ENCODE measurements at places on chromosomes 1 and 21. TPM values are rescaled to one million over a fixed set of nuclear protein-coding genes. Genes with fewer than 3 reads are reported as not detected.
A peak's percentile ranks its signal among the peaks of the same experiment; 100 is the strongest.

DNA sequence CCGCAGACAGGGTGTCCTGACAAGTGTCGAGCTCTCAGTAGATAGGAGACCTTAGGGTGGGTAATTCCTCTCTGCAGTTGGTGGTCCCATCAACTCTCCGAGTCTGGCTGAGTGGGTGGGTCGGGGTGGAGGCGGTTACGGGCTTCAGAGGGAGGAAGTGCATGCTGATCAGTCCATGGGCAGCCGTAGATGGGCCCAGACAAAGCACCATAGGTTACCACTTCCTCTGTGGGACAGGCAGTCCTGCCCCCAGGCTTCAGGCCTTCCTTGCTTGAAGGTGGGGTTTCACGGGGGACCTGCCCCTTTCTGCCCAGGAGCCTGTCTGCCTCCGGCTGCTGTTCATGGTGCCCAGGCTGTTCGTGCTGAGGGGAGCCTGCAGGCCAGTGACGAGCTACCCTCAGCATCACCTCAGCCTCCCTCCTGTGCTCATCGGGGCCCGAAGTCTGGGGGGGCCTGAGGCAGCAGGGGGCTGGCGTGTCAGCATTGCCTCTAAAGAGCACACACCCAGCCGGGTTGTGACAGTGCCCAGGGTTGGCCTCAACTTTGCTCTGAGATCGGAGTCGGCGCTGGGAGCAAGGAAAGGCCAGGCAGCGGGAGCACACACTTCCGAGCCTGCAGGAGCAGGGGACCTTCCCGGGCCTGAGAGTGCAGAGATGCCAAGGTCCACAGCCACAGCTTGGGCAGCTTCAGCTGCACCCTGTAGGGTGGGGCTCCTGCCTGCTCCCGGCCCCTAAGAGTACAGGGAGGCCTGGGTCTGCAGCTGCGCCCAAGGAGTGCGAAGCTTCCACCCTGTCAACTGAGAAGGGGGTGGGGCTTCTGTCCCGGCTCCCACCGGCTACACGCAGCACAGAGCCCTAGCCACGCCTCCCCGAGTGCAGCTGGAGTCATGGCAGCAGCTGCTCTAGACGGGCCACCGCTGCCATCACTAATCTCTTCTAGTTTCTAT is 225.4 kb upstream of the NRIP1 start:
- no peak for DNase-seq

PARP1 gene
- total RNA-seq, result 292 TPM

- peak; percentile 41 for DNase-seq
Measured at GRCh38 chr1:39892601-39893595, 8.8 kb downstream of the MYCL start.

DNA sequence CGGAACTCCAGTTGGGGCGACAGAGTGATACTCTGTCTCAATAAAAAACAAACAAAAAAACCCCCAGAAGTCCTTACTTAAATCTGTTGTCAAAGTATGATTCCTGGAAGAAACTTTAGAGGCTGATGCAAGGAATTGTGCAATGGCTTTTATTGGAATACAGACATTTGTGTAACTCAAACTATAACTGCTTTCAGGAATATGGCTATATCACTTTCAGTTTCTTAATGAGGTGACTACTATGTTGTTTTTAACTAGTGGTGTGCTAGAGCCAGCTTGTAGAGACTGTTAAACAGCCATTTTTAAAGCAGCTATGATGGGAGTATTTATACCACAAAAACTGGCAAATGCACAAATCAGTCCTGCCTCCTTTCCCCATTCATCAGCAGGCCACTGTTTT is 22.7 kb upstream of the DNAJC28 start:
- no peak for DNase-seq

DNA sequence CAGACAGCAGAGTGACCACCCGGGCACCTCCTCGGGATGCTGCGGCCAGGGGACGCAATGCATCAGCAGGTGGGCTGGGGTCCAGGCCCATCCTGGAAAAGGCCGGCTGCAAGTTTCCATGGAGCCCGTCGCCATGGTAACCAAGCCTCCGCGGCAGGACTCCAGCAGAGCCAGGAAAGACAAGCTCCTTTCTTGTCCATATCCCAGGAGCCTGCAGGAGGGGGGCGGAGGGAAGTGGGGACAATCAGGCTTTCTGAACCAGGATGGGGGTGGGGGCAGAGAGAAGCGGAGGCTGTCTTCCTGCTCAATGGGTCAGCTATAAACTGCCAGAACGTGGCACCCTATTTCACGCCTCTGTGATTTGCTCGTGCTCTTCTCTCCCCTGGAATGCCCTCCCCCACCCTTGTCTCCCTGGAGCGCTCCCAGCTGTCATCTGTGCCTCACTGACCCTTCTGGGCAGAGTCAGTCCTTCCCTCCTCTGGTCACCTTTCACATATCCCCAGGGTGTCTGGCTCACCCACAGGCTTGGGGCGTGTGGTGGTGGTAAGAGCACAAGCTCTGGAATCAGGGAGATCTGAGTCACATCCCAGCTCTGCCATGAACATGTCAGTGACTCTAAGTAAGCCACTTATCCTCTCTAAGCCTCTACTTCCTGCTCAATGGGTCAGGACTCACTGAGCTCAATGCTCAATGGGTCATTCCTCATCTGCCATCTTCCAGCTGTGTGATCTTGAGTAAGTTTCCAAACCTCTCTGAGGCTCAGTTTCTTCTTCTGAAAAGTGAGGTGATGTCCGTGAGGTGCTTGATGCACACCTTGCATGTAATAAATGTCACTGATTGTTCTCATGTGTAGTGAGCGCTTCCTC is 58.9 kb upstream of the LAPTM5 start:
- no peak for DNase-seq

GRCh38 chr21:46122758-46123683 is 25.1 kb downstream of the COL6A2 start:
- no peak for DNase-seq

GRCh38 chr1:8989061-8989460 is 37.2 kb downstream of the SLC2A7 start:
- DNase-seq, result no peak

DNA sequence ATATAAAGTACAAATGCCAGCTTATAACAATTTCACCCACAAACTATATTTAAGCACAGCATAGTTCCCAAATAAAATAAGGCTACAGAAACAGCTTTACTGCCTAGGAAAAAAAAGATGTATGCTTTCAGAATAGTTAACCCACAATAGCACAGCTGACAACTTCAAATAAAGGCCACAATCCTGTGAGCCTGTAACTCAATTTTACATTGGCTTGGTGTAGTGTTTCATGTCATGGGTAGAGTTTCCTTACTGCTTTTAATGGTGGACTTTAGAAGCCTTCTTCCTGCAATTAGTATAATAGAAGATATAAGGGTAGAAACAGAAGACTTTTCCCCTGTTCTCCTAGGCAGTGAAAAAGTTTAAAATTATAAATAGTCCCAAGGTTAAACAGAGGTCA is 44.3 kb upstream of the ZC3H11B start:
- no peak for DNase-seq

Measured in hematopoietic multipotent progenitor cell (in vitro differentiated cells).